ENCODE measurements at places on chromosomes 3 and 15. TPM values are rescaled to one million over a fixed set of nuclear protein-coding genes. Genes with fewer than 3 reads are reported as not detected.

- no peak overlapping the region for H3K4me3 ChIP-seq
- DNase-seq: no peak
- H3K36me3 ChIP-seq: peaks cover 38% of the 10 kb centered on the region
- H3K4me1 ChIP-seq: peaks cover 4% of the 10 kb centered on the region
These were observed 5.3 kb downstream of the COPG1 start for GRCh38 chr3:129254536-129255230.

DNA sequence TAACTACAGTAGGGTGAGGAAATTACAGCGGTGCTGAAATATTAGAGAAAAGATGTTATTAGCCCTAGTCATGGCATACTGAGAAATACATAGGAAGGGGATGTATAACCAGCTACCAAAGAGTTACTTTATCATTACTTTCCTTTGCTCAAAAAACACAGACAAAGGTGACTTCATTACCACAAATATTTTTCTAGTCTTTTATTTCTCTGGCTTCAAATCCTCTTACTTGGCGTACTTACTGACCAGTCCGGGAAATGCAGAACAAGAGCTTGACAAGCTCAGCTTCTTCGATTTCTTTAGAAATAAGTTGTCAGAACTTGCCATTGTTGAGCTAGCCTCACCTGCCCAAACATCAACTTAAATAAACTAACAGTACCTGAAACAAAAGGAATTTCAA, 142.1 kb upstream of the TMCO5A start:
- no peaks in the 10 kb centered on the region for H3K36me3 ChIP-seq
- no peak overlapping the region for H3K27ac ChIP-seq

DNA sequence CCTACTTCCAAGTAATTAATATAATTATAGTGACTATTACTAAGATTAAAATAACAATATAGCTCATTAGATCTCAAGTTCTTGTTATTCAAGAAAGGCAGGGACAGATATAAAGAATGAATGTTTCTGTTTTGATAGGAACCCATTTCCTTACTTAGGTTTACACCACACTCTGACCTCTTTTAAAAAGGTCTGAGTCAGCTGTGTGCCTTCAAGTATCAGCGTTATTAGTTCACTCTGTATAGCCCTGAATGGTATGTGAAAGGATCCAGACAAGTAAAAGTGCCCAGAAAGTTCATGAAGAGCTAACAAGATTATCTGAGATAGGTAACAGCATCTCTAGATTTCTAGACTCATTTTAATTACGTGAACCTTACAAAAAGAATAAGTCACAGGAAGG, 28.9 kb downstream of the PDCD10 start:
- peaks cover 15% of the 10 kb centered on the region for H3K36me3 ChIP-seq
- no peak for DNase-seq
- no peaks in the 10 kb centered on the region for H3K27me3 ChIP-seq
- no peak overlapping the region for H3K4me3 ChIP-seq

GRCh38 chr3:114319453-114319852, 25.6 kb downstream of the TIGIT start:
- DNase-seq: peak; percentile 66
- H3K27ac ChIP-seq: no peak overlapping the region
- 0 out of 2 replicates have a peak, but pooled peaks cover 5% of the 10 kb centered on the region for H3K4me1 ChIP-seq
- H3K4me3 ChIP-seq: no peak overlapping the region
- H3K36me3 ChIP-seq: no peaks in the 10 kb centered on the region

THRB gene
- total RNA-seq: 9.7 TPM

TERC gene
- total RNA-seq: 544 TPM

- H3K27me3 ChIP-seq: no peaks in the 10 kb centered on the region
- no peaks in the 10 kb centered on the region for H3K4me1 ChIP-seq
- no peaks in the 10 kb centered on the region for H3K36me3 ChIP-seq
These were observed 30.2 kb upstream of the FURIN start for GRCh38 chr15:90838139-90838538.

- H3K27ac ChIP-seq: peak overlapping the region; percentile 53
- H3K36me3 ChIP-seq: peaks cover 42% of the 10 kb centered on the region
These were observed 87.0 kb downstream of the SMAD3 start for GRCh38 chr15:67152429-67152828.

- DNase-seq: no peak
- H3K4me1 ChIP-seq: no peaks in the 10 kb centered on the region
- H3K27ac ChIP-seq: no peak overlapping the region
- no peak overlapping the region for H3K4me3 ChIP-seq
These were observed 375.1 kb downstream of the SHQ1 start for GRCh38 chr3:72473156-72473555.

PLSCR5 gene
- total RNA-seq: not detected

All from PC-3 (cell line).